Activated CD8-positive, alpha-beta T cell treated with anti-CD3 and anti-CD28 coated beads for 36 hours (primary cell): ENCODE measurements at places on chromosomes 5 and 9.
A peak's percentile ranks its signal among the peaks of the same experiment; 100 is the strongest.

DNA sequence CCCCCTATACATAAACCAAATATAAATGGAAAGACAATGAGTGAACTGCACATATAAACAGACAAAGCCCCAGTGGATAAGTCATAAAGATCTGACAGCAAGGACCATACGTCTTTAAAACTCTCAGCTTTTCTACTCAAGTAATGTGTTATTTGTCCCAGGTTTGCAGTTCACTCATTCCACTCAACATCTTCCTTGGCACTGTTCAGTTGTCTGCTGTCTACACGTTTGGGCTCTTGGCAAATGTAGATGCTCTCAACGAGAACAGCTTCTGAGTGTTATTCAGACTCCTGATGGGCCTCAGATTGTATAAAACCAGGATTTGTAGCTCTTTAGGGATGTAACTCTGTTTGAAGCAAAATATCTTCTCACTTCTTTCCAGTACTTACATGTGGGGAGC is 198.2 kb upstream of the SEMA6A start:
- DNase-seq: no peak

- no peak for DNase-seq
These were observed 84.0 kb downstream of the GTF3C4 start for GRCh38 chr9:132754236-132754635.

GRCh38 chr5:93665648-93666047 is 75.8 kb downstream of the POU5F2 start:
- DNase-seq: no peak

DNA sequence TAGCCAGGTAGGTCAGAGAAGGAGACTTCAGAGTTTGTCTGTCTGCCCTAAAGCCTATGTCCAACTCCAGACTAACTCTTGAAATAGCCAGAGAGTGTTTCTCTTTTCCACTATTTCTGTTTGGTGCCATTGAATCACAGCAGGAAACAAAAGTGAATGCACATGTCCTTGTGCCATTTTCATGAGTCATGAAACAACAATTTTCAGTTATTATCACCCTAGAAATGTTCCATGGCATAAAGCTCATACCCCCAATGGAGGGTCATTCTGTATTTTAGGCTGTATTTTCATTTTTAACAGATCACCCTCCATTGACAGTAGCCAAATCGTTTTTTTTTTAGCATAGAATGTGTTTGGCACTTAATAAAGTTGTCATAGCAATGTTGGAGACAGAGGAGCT is 124.7 kb downstream of the PAPPA start:
- no peak for DNase-seq

DNA sequence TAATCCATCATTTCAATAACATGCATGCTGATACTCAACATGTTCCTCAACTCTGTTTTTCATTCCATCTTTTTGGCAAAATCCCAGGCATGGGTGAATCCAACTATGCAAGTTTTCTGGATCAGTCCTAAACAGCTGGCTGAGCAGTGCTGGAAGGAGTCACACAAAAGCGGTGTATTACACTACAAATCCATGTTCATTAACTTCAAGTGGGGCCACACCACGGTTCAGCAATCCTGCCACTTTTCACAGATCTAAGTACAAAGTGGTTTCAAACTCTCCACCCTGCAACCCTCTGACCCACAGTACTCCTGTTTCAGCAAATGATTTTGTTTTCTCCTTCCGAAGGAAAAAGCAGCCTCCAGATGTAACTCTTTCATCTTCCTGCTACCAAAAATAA is 222.5 kb downstream of the EPB41L4A start:
- DNase-seq: no peak

DNA sequence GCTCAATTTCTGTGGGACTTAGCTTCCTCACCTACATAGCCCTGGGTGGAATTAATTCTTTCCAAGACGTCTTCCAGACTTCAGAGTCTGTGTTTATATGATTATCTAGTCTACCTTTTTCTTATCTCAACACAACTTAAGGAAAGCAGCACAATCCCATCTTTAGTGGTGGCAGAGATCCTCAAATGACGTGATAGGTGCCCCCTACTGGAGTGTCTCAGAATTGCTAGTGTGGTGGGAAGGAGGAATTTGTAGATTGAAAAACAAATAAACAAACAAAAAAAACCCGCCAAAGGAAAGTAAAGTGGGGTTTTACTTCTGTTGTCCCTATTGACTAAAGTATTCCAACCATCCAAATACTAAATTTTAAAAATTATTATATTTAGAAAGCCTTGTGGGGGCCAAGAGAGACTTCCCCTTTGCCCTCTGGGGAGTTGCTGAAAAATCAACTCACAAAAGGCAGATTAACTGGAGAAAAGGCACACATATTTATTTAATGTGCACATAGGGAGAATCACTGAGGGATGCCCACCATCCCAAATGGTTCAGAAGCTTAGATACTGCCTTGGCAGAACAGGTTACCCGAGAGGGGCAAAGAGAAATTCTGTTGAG is 283.3 kb downstream of the TMEM167A start:
- DNase-seq: peak; percentile 60

DNA sequence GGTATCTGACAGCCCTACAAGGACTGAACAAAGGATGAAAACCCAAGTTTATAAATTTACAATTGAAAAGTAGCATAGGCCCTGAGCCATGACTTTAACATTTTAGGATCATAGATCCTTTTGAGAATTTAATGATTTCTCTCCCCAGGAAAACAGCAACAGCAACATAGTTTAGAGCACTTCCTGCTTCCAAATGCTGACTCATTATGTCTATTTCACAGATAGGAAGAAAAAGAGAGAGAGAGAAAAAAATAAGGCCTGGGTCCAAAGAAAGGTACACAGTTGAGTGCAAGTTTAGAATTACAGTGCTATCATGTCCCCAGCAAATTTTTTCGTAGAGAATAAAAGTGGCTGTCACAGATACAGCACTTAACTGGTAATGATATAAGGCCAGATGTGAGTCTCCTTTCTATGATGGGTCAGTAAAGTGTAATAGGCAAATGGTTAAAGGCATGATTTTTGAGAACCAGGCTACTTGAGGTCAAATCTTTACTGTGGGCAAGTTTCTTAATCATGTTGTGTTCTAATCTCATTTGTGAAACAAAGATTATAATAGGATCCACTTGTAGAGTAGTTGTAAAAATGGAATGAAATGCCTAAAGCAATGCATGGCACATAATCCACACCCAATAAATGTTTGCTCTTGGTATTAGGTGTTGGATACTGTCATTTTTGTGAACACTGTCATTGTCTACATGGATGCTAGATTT is 12.3 kb upstream of the PPP2R2B start:
- DNase-seq: no peak

DNA sequence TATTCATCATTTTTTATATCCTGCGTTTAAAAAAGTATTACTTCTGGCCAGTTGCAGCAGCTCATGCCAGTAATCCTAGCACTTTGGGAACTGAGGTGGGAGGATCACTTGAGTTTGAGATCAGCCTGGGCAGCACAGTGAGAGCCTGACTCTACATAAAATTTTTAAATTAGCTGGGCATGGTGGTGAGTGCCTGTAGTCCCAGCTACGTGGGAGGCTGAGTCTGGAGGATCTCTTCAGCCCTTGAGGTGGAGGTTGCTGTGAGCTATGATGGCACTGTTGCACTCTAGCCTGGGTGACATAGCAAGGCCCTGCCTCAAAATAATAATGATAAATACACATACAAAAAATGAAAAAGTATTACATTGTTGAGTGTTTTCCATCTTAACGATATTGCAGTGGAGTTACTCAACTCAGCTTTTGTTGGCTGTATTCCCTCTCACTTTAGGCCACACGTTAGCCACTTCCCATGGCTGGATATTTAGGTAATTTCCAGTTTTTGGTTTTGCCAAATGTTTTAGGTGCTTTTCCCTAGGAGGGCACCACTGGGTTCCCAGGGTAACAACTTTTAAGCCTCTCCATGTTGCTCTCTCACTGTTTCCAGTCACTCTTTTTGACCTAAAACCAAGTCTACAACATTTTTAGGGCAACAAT is 20.6 kb downstream of the SHB start:
- DNase-seq: no peak

DNA sequence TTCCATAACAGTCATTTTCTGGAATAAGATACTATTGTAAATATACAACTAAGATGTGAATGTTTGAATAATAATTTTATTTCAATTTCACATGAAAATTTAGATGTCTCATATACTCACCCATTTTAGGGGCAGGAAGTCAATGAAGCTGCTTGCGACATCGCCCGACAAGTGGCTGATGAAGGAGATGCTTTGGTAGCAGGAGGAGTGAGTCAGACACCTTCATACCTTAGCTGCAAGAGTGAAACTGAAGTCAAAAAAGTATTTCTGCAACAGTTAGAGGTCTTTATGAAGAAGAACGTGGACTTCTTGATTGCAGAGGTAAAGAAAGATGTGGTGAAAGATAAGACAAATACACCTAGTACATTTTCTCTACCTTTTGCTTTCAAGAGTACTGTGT is 8.6 kb downstream of the BHMT start:
- peak; percentile 14 for DNase-seq

DNA sequence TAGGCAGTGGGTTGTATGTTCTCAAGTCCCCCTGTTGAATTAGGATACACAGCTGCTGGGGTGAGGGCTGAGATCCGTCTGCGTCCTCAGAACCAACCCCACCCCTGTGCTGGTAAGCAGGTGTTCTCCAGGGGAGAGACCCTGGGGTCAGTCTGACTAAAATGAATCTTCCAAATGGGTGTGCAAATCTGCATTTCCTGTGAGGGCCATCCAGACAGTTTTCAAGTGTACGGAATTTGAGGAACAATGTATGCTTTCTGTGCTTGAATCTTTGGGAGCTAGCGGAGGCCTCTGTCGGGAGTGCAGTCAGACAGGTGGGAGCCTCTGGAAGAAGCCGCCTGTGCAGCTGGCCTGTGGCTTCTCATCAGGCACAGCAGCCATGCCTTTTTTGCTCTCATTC is 122.9 kb downstream of the MACROH2A1 start:
- DNase-seq: no peak

DNA sequence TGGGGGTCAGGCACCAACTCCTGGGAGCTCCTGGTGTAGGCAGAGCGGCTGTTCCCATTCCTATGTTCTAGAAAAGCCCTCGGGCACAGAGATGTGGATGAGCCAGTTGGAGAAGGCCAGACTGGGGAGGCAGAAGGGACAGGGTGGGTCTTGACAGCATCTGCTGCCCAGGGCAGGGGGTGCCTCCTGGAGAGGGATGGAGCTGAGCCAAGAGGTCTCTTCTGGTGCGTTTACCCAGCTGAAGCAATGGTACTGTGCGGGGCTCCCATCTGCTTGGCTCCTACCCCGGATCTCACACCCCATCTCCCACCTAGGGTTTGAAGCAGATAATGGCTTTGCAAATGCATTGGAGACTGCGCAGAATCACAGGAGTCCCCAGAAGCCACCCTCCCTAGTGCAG is 41.3 kb downstream of the SHB start:
- no peak for DNase-seq

GRCh38 chr5:41656597-41656996 is 146.2 kb upstream of the PLCXD3 start:
- DNase-seq: no peak

DNA sequence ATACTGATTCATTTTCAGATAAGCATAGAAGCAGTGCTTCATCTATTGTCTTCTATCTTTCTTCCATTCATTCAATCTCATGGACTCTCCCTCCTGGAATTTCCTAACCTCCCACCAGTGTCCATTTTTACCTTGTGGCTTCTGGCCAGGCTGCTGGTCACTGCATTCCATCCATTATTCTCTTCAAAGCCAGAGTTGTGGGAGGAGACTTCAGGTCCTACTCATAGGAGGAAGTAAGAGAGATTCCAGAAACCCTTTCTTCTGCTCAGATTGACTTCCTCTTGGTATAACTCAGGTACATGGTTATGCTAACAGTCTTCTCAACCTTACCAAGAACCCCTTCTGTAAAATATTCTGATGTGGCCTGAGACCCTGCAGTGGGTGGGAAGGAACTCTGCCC is 153.3 kb upstream of the SLC12A2 start:
- no peak for DNase-seq

GRCh38 chr5:14357441-14357840 is 214.3 kb downstream of the TRIO start:
- DNase-seq: no peak

- DNase-seq: peak; percentile 77
These were observed 83.4 kb downstream of the SH3PXD2B start for GRCh38 chr5:172370648-172371545.

DNA sequence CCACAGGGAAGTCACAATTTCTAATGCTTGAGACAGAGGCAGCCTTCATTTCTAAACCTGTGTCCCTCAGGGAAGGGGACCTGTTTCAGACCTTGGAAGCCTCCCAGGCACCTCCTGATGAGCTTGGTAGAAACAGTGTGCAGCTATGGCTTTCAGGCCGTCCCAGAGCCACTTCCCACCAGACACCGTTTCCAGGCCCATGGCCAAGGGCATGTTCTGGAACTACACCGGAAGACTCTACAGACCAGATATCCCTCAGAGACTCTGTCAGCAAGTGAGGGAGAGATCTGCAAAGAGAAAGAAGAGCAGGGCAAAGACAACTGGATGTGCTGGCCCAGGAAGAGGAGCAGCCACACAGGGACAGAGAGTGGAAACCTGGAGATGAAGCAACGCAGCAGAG is 82.2 kb upstream of the HSPA9 start:
- DNase-seq: no peak

DNA sequence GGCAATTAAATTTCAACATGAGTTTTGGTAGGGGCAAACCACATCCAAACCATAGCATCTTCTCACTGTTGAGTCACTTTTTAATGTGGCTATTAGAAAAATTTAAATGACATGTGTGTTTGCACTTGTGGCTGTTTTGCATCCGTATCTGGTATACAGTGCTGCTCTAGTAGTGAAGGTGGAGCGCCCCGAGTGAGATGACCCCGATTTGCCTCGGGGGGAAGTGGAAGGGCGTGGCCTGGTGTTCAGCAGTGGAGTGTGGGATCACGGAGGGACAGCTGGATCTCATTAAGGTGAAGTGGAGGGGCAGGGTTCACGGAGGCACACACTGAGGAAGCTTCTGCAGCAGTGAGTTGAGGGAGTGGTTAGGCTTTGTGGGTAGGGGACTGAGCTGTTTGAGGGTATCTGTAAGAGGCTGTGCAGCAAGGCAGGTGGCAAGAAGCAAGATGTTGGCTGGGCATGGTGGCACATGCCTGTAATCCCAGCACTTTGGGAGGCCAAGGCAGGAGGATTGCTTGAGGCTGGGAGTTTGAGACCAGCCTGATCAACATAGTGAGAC is 6.2 kb upstream of the GMCL2 start:
- DNase-seq: no peak

DNA sequence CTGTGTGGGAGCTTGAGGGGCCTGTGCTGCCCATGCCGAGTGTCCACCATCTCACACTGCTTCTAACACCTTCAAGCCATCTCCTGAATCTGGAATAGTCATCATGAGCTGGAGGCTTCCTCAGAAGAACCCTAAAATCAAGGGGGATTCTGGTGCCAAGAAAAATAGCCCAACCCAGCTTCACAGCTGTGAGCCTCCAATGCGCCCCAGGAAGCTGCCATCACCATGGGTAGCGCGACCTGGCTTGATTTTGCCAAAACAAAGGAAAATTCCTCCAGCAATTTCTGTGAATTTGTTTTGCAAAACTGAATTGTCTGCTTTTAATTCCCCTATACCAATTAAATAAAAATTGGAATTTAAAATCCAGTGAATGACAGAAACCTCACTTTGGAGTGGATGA is 6.2 kb upstream of the TIFAB start:
- DNase-seq: no peak

- DNase-seq: no peak
These were observed 79.3 kb downstream of the KLHL3 start for GRCh38 chr5:137656558-137656957.
